ENCODE measurements at places on chromosomes 6 and 20.

DNA sequence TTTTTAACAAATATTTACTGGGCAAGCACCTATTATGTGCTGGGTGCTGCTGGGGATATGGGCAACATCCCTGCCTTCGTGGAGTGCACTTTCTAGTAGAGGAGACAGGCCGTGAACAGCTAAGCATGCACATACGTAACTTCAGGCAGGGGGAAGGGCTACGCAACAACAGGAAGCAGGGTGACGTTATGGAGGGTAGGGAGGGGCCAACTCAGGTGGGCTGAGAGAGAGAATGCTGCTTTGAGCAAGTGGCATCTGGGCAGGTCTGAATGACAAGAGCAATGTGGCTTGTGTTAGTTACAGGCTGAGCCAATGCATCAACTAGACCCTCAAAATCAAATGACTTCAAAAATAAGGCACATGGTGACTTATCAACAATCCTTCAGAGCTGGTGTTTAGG is 112.1 kb downstream of the CDC5L start:
- DNase-seq = no peak

DNA sequence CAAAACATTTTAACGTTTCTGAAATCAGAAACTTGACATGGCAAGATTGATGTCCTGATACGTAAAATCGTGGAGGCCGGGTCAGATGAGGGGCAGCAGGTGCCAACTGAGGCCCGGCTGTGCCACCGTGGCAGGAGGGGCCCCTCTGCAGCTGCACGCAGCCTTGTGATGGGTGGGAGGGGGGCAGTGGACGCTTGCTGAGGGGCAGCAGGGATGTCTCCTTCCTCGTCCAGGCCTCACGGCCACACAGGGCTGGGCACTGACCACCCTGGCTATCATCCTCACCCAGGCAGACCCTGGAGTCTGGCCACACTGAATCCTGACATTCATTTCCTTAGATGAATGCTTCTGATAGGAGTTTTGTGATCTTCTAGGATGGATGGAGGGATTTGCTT is 114.7 kb downstream of the ERMARD start:
- DNase-seq = no peak

DNA sequence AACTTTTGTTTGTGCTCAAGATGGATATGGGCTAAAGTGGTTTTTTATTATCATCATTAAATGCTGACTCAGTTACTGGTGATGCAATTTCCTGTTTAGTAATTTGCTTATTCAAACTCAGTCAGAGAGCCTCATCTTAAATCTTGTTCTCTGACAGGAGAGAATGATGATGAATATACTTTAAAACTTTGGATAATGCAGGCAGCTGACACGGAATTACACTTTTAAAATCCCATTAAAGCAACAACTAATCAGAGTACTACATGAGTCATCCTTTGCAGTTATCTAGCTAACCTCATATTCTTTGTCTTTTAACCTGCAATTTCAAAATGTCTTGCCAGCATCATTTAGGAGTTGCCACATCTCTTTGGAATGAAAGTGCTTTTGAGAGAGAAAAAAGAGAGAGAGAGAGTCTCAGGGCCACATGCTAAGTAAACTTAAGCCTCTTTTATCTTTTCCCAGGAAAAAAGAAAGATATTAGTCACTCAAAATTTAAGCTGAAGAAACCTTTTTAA is 9.2 kb upstream of the C6orf141 start:
- no peak for DNase-seq

- no peak for DNase-seq
Observed at GRCh38 chr20:34065260-34065659, 46.8 kb downstream of the EIF2S2 start.

DNA sequence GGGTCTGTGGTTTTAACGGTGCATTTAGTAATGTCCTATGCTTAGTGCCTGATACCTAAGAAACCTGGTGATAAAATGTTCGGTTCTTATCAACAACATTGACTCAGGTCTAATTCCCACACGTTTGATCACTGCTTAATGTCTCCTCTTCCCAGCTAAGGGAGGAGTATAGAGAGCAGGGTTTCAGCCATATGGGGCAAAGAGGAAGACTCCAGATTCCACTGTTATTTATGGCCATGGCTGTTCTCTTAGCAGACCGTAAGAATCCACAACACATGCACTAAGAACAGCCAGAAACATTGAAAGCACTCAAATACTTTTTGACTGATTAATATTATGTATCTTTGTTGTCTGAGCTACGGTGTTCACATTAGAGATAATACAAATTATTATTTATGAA is 112.1 kb downstream of the BCAS1 start:
- no peak for DNase-seq
